ENCODE measurements at places on chromosomes 5 and 9.

- no peak for DNase-seq
Measured at GRCh38 chr9:123211081-123211480, 57.3 kb downstream of the STRBP start.

DNA sequence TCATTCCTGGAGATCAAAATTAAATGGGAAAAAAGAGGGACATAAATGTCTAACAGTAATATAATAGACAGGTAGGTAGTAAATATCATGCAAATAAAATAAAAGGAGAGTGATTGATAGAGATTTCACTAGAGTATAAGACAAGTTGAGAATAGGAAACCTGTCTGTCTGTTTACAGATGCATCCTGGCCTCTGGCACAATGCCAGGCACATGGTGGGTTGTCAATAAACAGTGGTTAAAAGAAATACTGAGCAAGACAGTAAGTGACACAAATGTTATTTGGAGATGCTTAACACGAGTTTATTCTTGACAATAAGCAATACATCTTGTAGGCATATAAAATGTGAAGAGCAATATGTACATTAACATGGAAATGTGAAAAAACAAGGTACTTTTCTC, 33.3 kb downstream of the RICTOR start:
- no peak for DNase-seq

DNA sequence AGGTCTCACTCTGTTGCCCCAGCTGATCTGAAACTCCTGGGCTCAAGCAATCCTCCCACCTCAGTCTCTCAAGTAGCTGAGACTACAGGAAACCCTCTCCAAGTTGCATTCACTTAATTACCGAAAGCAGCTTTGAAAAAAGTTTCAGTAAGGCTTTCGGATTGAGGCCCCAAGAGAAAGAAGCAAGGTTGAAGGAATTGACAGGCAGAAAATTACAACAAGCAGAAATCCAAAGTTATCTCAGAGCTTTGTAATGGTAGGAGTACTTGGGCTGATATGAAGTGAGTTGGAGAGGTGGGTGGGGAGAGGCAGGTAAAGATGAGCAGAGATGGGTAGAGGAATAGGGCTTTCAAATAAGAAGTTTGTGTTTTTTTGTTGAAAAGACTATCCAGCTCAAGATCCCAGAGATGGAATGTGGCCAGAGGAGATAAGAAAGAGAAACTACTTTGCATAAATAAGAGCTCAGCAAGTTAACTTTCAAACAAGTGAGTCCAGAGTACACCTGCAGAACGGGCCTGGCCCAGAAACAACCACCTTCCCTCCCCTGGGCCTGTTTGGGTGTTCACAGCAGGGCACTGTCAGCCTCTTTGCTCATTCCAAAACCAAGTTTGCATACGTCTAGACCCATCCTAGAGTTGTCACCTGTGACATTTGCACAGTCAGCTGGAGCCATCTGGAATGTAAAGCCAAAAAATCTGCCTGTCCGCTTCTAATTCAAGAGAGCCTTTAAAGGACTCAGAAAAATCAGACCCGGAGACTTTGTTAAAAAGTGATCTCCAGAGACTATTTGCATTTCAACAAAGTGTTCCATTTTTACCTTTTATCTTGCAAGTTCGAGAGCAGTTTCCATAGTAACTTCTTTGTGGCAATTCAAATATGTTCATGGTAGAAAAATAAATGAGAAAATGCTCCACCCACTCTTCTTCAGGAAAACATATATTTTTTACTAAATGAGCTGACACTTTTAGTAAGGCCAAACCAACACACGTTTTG, 2.2 kb upstream of the CLINT1 start:
- no peak for DNase-seq

DNA sequence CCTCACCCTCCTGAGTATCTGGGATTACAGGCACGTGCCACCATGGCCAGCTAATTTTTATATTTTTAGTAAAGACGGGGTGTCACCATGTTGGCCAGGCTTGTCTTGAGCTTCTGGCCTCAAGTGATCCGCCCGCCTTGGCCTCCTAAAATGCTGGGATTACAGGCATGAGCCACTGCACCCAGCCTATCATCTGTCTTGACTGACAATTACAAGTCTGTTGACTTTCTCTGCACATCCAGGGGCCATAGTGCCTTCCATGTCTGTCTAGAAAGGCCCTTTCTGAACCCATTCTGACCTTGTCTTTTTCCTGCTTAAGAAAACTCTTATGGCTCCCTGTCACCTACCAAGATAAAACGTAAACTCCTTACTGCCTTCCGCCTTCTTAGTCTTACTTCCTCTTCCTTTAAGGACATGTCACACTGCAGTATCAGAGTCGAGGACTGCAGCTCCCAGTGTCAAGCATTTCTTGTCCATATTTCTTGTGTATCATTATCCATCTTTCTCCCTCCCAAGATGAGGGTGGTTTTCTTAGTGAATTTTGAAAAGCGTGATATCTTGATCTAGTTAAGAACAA, 49.9 kb upstream of the SHB start:
- DNase-seq = no peak

GRCh38 chr5:481347-481746, 38.4 kb downstream of the EXOC3 start:
- no peak for DNase-seq

DNA sequence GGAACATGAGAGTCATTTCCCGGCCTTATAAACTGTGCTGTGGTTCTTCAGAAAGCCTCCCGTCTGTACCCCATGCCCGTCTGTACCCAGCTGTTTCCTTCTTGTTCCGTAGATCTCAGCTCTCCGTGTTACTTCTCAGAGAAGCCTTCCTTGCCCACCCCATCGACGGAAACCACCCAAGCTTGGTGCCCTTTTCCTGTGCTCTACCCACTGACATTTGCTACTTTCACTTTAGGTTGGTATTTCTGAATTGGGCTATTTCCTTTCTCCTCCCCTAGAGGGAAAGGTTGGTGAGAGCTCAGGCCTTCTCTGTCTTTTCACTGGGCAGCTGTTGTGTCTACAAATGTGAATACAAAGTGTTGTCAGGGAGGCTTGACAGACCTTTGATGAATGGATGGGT, 764.5 kb upstream of the ADAMTS16 start:
- no peak for DNase-seq

DNA sequence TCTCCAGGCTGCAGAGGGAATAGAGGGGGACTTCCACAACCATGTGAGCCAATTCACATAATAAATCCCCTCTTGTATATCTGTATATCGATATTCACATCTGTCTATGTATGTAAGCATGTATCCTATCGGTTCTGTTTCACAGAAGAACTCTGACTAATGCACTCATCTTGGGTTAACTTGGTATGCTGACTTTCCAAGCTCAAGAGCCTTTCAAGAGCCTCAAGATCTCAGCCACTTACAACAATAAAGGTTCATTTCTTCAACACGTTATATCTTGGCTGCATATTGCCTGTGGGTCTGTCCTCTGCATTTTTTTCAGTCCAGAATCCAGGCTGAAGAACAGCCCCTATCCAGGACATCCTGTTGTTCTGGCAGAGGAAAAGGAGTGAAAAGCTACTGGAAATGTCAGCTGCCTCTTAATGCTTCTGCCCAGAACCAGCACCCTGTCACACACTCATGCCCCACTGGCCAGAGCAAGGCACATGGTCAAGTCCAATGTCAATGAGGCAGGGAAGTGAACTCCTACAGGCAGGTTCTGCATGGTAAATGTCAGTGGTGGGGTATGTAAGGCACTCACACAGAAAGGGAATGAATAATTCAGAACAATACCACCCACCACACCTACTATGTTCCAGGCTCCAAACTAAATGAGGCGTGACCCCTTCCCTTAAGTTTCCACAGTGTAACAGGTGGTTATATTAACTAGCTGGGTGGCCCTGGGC, 91.6 kb upstream of the ICE1 start:
- no peak for DNase-seq

DNA sequence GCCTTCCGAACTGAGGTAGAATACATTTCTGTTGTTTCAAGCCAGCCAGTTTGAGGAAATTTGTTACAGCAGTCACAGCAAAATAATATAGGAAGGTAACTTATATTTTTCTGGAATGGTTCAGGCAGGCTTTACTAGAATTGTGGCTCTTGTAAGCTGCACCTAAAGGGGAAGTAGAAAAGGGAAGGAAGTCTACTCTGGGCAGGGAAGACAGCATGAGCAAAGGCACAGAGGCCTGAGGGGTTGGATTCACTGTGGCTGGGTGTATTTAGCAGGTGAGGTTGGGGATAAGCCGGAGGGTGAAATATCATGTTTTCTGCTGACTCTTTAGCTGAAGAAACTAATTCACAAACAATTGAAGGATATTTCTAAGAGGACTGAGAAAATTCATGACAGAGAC, 183.5 kb downstream of the GAS1 start:
- DNase-seq = no peak

DNA sequence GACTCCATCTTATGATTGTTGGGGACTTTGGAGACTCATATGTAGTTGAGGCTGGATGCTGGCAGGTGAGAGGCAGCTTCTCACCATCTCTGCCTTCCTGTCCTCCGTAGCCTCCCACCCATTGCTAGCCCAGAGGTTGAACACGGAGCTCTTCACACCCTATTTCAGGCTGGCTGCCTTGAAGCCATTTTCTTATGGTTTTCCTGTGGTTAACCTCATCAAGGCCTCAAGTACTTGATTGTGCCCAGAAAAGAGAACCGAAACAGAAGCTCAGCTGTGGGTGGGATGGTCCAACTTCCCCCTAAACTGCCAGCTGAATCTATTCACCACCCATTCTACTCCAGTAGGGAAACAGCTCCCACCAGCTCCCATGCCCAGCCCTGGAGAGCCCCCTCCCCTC, 102.9 kb downstream of the LIFR start:
- no peak for DNase-seq

Data from astrocyte of the cerebellum (primary cell).